ENCODE measurements at places on chromosomes 6 and 20.

DNA sequence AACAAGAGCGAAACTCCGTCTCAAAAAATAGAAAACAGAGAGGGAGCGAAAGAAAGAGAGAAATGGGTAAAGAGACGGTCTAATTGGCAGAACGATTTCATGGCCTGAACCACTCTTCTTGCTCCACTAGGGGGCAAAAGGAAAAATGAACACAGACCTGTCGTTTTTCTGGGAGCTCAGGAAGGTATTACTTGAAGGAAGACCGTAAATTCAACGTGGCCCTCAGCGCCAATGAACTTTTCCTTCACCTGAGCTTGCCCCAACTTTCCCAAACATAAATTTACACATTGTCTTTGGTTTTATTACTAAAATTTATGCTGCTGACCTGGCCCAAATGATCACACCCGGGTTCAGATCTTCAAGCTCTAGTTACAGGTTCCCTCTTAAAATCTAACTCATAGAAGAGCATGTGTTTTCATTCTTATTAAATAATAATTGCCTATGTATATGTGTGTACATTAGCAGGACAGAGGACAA lies 67.3 kb downstream of the ATP9A start:
- DNase-seq: peak; percentile 4

DNA sequence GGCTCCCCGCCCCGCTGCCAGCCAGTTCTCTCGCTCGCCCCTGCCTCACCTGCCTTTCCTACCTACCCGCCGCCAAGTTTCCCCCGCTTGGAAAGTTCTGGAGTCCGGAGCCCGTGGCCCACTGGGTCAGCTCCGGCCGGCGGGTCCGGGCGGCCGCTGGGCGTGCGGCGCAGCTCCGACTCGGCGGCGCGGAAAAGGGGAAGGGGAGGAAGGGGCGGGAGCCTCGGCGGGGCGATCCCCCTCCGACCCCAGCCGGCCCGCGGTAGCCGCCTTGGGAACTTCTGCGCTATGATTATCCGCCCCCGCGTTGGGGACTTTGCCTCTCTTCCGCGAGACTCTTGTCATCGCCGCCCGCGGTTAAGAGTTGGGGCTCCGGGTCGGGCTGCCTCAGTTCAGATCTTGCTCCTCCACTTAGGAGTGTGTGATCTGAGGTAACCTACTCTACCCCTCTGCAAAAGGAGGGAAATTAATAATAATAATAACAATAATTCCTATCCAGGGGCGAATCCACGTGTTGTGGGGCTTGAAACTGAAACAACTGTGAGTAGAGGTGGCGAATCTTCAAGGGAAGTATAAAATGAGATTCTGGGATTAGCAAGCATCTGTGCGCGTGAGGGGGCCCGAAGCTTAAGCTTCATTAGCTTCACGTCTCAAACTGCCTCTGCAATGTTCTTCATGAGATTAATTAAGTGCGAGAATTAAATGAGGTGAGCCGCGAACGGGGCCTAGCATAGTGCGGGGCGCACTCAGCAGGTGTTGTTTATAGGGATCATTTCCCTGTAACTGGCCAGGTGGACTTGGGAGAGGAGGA lies 30.8 kb downstream of the SF3B5 start:
- DNase-seq: peak; percentile 89

- no peak for DNase-seq
These were observed 71.8 kb upstream of the SIRPA start for GRCh38 chr20:1823450-1823844.

GRCh38 chr6:43013097-43013842 lies 476 bp downstream of the MEA1 start:
- DNase-seq: no peak

DNA sequence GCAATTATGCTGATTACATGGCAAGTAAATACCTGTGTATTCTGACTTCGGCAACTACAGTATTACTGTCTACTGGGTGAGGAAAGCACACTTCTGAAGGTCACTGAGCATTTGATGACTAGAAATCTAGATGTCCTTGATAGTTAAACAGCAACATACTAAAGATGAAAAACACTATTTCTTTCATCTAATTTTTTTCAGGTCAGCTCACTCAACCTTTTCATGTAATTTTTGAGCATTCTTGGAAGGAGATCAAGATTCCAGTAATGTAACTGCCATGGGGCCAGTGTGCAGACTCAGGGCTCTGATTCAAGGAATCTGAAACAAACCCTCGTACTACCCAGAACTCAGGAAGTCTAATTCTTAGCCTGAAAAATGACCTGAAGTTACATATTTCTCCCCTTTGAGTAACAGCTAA lies 222.6 kb upstream of the TAB2 start:
- peak; percentile 62 for DNase-seq

- DNase-seq: no peak
These were observed 247.9 kb downstream of the SLC24A3 start for GRCh38 chr20:19460386-19460785.

- no peak for DNase-seq
These were observed 10.0 kb upstream of the HBS1L start for GRCh38 chr6:135064586-135064985.

GRCh38 chr20:33280000-33280680 lies 2.9 kb upstream of the BPIFB1 start:
- DNase-seq: no peak

DNA sequence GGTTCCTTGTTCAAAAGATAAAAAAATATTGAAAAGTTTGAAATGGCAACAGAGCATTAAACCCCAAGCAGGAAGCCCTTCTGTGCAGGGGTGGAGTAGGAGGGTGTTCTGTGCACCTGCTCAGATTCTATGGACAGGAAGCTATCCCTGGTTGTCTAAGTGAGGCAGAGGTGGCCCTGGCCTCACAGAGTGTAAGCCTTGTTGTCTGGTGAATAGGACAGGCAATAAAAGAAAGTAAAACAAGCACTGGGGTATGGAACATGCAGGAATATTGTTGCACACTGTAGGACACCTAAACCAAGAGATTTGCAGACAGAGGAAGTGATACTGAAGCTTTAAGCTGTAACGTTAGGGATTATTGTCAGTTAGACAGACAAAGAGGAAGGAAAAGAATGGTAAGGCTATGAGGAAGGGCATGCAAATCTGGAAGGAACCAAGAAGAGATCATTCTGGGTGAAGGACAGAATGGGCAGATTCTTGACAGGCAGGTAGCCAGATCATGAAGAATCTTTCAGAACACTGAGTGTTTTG lies 66.8 kb downstream of the TBC1D7 start:
- DNase-seq: peak; percentile 21

DNA sequence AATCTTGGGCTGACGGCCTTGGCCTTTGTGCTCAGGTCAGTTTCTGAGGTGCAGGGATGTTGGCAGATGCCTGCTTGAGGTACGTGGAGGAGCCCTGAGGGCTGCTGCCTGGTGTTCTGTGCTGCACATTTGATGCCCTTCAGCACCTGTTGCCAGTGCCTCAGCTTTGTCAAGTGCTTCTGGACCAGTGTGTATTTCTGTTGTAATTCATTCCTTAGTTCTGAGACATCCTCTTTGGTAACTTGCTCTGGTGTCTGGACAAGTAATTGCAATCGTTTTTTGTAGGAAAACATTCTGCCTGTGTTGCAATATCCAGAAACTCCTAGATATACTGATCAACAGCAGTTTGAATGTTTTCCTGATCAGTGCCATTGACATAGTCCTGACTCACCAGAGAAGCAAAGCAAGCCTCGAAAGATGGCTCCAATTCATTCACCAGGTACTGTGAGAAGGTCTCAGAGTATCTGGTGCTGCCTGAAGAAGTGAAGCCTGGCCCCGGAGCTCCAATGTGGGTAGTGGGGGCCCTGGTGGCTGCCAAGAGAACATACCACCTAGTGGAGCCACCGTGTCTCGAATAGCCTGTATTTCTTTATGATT lies 26.7 kb downstream of the ZNF337 start:
- no peak for DNase-seq

- no peak for DNase-seq
These were observed 13.4 kb upstream of the SERPINB1 start for GRCh38 chr6:2855061-2855519.

DNA sequence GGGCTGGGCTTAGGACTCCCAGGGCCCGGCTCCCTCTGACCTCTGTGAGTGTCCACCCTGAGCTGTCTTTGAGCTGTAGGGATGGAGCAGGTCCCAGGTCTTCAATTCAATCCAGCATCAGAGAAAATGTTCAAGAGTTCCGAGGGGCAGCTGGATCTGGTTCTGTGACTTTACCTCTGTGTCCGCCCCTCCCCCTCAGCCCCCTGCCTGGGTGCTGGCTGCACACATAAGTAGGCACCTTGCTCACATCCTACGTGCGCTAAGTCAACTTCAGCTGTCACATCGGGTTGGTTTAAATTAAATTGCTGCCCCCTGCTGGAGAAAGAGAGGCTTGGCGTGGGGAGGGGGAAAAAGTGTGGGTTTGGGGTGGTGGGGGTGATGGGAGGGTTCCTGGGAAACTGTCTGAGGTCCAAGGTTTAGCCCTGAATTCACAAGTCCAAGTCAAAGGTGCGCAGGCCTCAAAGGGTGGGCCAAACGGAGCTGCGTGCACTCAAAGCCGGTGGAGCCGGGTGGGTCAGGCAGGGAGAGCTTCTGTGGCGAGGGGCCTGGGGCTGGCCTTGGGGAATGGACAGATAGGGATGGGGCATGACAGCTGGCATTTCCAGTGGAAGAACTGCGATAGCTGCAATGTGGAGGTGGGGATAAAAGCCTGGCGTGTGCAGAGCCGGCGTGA lies 3.0 kb downstream of the WFDC5 start:
- DNase-seq: peak; percentile 53

DNA sequence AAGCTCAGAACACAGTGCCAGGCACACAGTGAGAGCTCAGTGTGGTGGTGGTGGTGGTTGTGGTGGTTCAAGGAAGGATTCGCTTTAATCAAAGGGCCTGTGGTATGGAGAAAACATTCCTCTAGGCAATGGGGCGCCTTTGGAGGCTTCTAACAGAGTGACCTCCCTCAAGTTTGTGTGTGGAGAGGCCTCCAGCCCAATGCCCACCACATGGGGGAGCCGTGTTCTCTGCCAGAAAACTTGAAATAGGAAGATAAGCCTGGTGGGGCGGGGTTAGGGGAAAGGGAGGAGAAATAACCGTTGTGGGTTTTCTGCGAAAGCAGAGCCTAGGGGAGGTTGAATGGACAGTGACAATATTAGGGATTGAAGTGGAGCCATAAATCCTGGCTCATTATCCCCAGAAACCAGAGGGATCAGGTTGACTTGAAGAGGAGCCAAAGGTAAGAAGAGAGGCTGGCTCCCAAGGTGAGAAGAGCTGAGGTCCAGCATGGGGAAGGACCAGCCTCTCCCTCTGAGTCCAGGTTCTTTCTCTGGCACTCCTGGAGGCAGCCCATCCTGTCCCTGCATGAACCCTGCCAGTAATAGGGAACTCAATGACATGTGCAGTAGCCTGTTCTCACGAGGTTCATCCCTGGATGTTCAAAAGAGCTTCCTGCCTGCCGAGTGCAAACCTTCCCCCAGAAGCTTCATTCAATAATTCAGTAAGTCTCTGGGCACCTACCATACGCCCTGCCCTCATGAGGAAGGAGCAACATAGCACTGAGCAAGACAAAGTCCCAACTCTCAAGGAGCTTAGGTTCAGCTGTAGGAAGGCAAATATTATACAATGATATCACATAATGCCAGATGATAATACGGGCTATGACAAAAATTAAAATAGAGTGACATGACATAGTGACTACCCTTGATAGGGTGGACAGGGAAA lies 51.4 kb downstream of the TGM2 start:
- peak; percentile 56 for DNase-seq

DNA sequence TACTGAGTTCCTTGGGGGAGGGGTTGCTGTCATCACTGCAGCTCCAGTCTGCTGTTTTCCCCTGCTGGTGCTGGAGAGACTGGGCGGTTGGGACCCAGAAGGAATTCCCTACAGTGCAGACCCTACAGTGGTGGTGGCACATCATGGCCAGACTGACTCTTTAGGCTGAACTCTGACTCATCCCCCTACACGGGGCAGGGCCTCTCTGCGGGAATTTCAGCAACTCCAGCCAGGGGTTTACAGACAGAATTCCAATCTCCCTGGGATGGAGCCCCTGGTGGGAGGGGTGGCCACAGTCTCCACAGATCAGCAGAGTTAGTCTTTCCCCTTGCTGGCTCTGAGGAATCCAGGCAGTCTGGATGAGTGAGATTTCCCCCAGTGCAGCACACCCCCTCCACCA lies 46.9 kb upstream of the MAPK13 start:
- DNase-seq: no peak

GRCh38 chr6:4957521-4958231 lies 46.2 kb downstream of the RPP40 start:
- no peak for DNase-seq

DNA sequence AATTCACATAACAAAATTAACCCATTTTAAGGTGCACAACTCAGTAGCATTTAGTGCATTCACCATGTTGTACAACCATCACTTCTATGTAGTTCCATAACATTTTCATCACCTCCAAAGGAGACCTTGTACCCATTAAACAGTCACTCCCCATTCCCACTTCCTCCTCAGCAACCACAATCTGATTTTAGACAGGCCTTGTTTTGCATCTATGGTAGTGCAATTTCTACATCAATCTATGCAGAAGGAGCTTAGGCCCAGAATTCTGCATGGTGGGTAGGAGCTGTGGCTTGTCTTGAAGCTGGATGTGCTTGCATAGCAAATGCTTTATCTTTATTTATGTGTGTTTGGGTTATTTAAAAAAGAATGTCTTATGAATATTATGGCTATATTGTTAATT lies 13.5 kb upstream of the HLA-DQA1 start:
- no peak for DNase-seq

DNA sequence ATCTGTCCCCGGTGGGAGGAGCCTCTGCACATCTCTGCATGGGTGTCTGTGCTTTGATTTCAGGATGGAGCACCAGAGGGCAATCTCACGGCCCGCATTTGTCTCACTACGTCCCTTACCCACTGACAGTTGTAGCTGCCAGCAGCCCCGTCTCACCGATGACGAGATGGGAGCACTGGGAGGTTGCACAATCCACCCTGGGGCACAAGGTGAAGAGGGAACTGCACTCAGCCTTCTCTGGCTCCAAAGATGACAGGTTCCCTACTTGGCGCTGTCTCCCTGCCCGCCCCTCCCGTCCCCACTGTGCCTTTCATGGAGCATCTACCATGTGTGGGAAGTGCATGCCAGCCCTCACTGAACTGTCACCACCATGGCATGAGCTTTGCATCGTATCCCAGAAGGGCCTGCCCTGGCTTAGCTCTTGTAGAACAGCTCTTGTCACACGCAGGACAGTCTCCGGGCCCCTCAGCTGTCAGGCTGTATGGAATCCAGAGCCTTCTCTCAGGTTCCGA lies 99.9 kb upstream of the PMEPA1 start:
- no peak for DNase-seq

GRCh38 chr20:51797357-51798025 lies 4.8 kb downstream of the SALL4 start:
- DNase-seq: no peak

DNA sequence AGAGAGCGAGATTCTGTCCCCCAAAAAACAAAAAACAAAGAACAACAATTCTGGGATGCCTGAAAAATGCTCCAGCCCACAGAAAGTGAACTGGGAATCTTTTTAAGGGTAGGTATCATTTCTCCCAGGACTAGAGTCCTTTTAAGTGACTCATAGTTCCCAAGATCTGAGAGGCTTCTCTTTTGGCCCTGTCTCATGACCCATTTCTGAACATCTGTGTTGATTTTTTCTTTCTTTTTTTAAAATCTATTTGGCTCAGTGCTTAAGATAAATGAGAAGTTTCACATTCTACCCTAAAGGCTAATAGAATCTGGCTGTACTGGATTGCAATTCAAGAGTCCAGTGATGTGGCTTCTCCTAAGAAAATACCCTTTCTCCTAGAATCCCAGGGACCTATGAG lies 217.6 kb upstream of the FOXQ1 start:
- DNase-seq: no peak
